Right renal pelvis (tissue), 4 donors: ENCODE measurements at places on chromosomes 1 and 21.

DNA sequence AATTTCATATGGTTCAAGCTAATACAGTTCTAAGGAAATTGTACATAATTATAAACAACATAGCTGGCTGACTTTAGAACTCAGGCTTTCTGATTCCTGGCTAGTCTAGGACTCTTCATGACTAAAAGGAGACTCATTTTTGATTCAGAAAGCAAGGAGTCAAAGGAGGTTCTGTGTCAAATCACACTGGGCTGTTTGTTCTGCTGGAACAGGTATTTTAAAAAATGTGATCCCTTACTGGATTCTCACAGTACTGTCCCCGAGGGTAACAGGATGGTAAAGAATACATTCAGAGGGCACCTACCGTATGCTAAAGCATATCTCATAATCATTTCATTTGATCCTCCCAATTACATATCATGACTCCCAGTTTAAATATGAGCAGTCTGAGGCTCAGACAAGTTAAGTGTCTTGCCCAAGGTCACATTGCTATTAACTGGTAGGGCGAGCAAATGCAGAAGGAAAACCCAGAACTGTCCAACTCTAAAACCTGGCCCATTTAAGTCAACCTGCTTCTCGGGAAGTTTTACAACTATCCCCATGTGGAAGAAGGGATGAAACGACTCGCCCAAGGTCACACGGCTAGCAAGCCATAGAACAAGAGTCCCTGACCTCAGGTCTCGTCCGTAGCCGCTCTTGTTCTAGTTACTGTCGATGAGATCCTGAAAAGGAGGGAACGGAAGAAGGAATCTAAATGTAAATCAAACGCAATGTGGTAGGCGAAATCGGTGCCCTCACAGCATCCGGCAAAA, 675 bp downstream of the MYSM1 start:
- DNase-seq: no peak

- no peak for DNase-seq
Observed at GRCh38 chr21:46317710-46318463, 5.8 kb downstream of the C21orf58 start.

GRCh38 chr1:226419284-226420029, 11.6 kb upstream of the PARP1 start:
- DNase-seq: no peak

GRCh38 chr21:32978331-32979270, 47.1 kb upstream of the OLIG2 start:
- no peak for DNase-seq

- DNase-seq: no peak
Observed at GRCh38 chr1:15180945-15181523, 27.5 kb downstream of the TMEM51 start.

DNA sequence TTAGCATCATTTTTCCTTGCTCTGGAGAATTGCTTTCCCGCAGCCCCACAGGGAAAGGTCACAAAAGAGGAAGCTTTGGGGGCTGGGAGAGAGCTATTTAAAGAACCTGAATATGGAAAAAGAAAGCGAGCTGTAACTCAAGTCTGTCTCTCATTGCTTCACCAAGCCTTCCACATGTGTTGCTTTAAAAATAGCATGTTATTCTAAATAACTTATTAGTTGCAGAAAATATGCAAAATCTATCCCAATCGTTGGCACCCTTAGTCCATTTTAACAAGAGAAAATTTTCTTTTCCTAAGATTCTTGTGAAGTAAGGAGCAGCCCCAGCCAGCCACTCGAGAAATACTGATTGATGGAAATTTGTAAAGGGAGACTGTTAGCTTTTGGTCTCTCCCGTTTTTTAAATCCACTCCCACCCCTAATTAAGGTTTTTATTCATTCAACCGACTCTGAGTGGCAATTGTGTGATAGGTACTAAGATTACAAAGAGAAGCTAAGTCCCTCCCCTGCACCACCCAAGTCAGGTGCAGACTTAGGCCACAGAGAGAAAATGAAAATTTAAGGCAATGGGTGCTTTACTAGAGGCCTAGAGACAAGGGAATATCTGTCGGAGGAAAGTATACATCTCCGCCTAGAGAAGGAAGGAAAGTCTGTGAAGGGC, 802 bp downstream of the CYP4X1 start:
- DNase-seq: no peak

GRCh38 chr1:57262472-57262871, 161.4 kb downstream of the DAB1 start:
- no peak for DNase-seq

GRCh38 chr1:167500283-167500860, 18.0 kb downstream of the CD247 start:
- no peak for DNase-seq

DNA sequence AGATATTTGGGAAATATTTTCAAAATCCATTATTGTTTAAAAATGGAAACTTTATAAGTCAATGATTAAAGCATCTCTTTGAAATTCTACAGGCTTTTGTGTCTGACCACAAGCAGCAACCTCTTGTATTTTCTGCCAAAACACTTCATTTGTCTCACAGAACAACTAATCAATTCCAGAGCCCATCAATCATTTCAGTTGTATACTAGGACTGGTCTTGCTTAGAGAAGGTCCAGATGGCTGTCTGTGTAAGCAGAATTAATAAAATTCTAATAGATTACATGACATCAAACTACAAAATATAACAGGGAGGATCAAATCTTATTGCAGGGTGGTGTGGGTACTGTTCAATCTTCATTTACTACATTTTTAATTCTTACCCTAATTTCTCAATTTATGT, 76.4 kb downstream of the ACBD6 start:
- no peak for DNase-seq

DNA sequence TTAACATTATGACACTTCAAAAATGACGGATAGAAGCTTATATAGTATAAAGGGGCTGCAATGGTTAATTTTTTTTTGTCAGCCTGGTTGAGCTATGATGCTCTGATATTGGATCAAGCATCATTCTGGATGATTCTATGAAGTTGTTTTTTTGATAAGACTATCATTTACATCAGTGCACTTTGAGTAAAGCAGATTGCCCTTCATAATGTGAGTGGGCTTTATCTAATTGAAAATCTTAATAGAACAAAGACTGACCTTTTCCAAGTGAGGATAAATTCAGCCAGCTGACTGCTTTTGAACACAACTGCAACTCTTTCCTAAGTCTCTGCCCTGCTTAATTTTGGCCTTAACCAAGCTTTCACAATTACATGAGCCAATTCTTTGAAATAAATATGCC, 1476.2 kb downstream of the NCAM2 start:
- DNase-seq: no peak

DNA sequence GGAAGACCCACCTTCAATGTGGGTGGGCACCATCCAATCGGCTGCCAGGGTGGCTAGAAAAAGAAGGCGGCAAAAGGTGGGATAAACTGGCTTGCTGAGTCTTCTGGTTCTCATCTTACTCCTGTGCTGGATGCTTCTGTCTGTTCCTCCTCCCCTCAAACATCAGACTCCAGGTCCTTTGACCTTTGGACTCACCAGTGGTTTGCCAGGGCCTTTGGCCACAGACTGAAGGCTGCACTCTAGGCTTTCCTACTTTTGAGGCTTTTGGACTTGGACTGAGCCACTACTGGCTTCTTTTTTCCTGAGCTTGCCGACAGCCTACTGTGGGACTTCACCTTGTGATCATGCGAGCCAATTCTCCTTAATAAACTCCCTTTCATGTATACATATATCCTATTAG, 55.9 kb downstream of the VCAM1 start:
- no peak for DNase-seq

GRCh38 chr21:17782051-17782450, 37.1 kb downstream of the C21orf91 start:
- no peak for DNase-seq
